Activated CD8-positive, alpha-beta T cell treated with anti-CD3 and anti-CD28 coated beads, Interleukin-2, amount 10 ng/mL, durations not matched to agents 7 days and 5 days (primary cell): ENCODE measurements at places on chromosomes 5 and 9. TPM values are rescaled to one million over a fixed set of nuclear protein-coding genes. Genes with fewer than 3 reads are reported as not detected.

DNA sequence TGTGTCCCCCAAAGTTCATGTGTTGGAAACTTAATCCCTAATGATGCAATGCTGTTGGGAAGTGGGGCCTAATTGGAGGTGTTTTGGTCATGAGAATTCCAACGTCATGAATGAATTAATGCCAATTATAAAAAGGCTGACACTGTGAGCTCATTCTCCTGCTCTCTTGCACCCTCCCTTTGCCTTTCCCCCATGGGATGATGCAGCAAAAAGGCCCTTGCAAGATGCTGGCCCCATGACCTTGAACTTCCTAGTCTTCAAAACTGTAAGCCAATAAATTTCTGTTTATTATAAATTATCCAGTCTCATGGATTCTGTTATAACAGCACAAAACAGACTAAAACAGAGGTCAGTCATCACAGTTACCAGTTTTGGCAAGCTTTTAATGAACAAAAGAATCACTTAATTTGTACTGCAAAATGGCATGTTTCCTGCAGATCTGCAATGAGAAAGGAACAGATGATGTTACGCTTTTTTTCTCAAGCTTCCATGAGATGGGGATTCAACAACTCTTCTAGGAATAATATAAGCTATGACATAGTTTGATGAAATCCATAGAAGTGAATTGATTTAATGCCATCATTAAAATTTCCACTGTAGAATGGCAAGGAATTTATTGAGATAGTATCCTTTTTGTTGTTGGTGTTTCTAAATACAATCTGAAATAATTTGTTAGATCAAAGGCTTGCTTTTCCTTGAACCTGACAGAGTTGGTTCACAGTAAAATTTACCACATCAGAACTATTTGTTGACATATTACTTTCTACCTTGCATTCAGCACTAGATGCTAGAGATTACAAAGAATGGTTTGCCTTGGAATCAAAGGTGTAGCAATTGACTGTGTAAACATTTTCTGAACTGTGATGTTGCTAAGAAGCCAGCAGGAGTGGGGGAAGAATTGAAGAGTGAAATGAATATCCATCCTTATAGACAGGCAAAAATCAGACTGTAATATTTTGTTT is 29.3 kb upstream of the RFK start:
- H3K27me3 ChIP-seq = no peaks in the 10 kb centered on the region
- DNase-seq = no peak
- peak overlapping the region; percentile 17 for H3K27ac ChIP-seq
- no peaks in the 10 kb centered on the region for H3K36me3 ChIP-seq
- peaks cover 15% of the 10 kb centered on the region for H3K4me1 ChIP-seq

GRCh38 chr5:11904265-11904906 is at the start of gene CTNND2:
Gene CTNND2, minus strand, starts transcription at chr5:11904446. Its CDS starts 593 bp downstream, at chr5:11903853.
- H3K27ac ChIP-seq = no peak within 1 kb of the TSS
- H3K4me3 ChIP-seq = no peak within 1 kb of the TSS
- H3K4me1 ChIP-seq = peaks cover 2% of the 10 kb centered on the region
- peaks cover 31% of the 10 kb centered on the region for H3K27me3 ChIP-seq
- no peaks in the 10 kb centered on the region for H3K36me3 ChIP-seq
- DNase-seq = no peak

APC gene
- 24.5 TPM for total RNA-seq

DNA sequence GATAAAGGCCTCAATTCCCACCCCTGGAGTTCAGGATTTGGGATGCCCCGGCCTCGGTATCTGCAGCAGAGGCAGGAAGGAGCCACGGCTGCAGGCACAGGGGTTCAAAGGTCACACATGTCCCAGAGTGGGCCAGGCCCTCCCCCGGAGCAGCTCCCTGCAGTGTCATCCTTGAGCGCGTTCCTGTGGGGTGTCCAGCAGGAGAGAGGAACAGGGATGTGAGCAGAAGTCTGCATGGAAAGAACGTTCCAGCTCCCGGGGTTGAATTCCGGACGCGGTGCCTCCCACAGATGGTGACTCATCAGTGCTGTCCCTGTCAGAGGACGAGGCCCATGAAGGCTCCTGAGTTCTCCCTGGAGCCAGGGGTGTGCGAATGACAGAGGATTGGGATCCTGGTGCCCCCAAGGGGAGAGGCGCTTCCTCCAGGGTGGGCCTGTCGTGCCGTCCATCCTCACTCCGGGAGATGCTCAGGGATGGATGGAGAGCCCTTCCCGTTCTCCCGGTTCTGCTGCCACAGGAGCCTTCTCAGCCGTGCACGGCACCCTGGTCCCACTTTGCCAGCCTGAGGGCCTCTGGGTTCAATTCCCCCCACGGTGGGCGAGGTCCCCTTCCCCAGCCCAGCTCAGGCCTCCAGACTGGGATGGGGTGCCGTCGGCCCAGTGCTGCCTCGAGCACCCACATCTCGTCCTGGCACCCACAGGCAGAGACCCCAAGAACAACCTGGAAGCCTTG is 3.1 kb downstream of the LCN1 start:
- H3K4me3 ChIP-seq = no peak overlapping the region
- no peaks in the 10 kb centered on the region for H3K36me3 ChIP-seq
- no peak for DNase-seq
- no peak overlapping the region for H3K27ac ChIP-seq

DAB2 gene
- not detected for total RNA-seq

DNA sequence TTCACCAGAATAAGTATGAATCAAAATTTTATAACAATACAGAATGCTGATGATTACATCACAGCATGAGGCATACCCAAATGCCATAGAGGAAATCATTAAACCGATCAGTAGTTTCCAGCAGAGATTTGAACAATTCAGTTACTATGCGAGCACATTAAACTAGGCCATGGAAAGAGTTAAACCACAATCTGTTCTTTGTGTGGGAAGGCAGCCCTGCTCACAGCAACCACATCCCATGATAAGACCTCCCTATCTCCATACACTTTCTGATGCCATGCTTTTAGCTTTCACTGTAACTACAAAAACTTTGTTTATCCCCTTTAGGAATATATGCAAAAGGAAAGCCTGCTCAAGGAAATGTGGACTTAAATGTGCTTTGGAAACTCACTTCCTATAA is 4.5 kb downstream of the NFIB start:
- no peak overlapping the region for H3K27ac ChIP-seq
- H3K4me3 ChIP-seq = no peak overlapping the region
- DNase-seq = no peak
- H3K36me3 ChIP-seq = peaks cover 4% of the 10 kb centered on the region

DNA sequence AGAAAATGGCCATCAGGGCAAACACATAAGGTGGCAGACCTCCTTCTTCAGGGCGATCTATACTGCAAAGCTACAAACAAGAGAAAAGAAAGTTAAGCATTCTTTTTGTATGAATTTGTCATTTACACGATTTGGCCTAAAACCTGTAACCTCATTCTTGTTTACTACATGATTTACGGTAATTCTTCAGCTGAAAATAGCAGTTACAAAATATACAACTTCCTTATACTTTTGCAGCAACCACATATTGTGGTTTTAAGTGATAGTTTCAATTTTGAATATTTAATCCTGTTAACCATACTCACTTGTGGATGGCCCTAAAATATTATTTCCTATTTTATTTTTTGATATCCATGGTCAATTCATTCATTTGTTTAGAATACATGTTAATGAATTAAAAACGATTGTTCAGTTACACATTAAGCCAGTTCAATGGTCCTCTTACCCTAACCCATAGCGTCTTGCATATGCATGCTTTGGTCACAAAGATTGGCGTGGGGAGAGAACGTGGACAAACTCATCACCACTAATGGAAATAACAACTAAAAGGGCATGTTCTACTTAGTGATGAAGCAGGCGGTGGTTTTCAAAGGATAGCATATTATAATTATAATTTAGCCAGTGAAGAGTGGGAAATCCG is 16.6 kb downstream of the TUT7 start:
- H3K4me3 ChIP-seq = peak overlapping the region; percentile 76
- no peaks in the 10 kb centered on the region for H3K27me3 ChIP-seq
- no peak for DNase-seq
- peak overlapping the region; percentile 90 for H3K27ac ChIP-seq
- H3K36me3 ChIP-seq = peaks cover 75% of the 10 kb centered on the region

- no peak for DNase-seq
- H3K4me1 ChIP-seq = no peaks in the 10 kb centered on the region
- peaks cover 75% of the 10 kb centered on the region for H3K36me3 ChIP-seq
- no peak overlapping the region for H3K27ac ChIP-seq
- H3K27me3 ChIP-seq = no peaks in the 10 kb centered on the region
- no peak overlapping the region for H3K4me3 ChIP-seq
Observed at GRCh38 chr9:92245005-92245797, 48.3 kb downstream of the IARS1 start.

NIM1K gene
- total RNA-seq = 0.50 TPM

- H3K4me1 ChIP-seq = no peaks in the 10 kb centered on the region
- no peak overlapping the region for H3K4me3 ChIP-seq
- no peaks in the 10 kb centered on the region for H3K27me3 ChIP-seq
- H3K36me3 ChIP-seq = no peaks in the 10 kb centered on the region
Observed at GRCh38 chr5:168883281-168883741, 304.1 kb upstream of the PANK3 start.

GRCh38 chr9:95438561-95439357 is 78.0 kb downstream of the PTCH1 start:
- no peaks in the 10 kb centered on the region for H3K4me1 ChIP-seq
- DNase-seq = no peak
- H3K27me3 ChIP-seq = peaks cover 24% of the 10 kb centered on the region
- no peak overlapping the region for H3K4me3 ChIP-seq

TPPP gene
- total RNA-seq = 0.08 TPM

DNA sequence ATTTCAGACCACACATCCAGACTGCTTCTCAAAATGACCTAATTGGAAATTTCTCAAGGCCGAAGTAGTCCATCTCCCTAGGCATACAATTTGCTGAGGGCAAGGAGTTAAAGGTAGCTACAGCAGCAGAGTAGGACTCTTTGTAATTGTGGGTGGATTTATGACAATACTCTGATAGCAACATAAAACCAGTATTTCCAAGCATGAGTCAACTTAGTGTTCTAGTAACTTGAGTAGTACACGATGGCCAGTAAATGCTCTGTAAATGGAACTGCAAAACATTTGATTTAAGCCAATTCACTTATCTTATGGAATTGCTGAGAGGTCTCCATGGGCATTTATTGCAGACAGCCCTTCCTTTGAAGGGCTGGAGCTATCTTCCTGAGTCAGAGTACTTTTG is 352.2 kb downstream of the PLK2 start:
- no peaks in the 10 kb centered on the region for H3K36me3 ChIP-seq
- no peak for DNase-seq
- no peaks in the 10 kb centered on the region for H3K27me3 ChIP-seq
- H3K4me1 ChIP-seq = no peaks in the 10 kb centered on the region
- H3K4me3 ChIP-seq = no peak overlapping the region

- H3K4me1 ChIP-seq = no peaks in the 10 kb centered on the region
- H3K27me3 ChIP-seq = peaks cover 19% of the 10 kb centered on the region
- H3K27ac ChIP-seq = no peak overlapping the region
- DNase-seq = no peak
Observed at GRCh38 chr5:135269931-135270421, 129.1 kb downstream of the MACROH2A1 start.

SEMA5A gene
- not detected for total RNA-seq

DNA sequence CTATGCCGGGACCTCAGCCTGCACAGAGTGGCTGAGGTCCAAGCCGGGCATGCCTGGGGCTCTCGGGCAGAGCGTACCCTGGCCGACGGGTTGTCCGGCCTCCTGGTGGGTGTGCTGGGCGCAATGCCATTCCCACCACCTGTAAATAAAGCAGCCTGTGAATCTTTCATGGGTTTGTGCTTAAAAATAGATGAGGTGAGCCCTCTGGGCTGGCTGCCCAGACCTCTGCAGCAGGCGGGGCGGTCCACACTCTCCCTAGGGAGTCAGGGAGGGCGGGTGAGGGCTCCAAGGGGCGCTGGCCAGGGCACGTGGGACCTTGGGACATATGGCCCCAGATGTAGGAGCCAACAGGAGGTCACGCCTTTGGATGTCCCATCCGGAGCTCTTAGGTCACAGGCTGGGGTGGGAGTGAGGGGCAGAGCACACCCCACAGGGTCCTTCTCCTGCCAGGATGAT is 3.6 kb upstream of the AGPAT2 start:
- peaks cover 7% of the 10 kb centered on the region for H3K4me1 ChIP-seq
- H3K4me3 ChIP-seq = no peak overlapping the region
- no peak overlapping the region for H3K27ac ChIP-seq
- peaks cover 6% of the 10 kb centered on the region for H3K27me3 ChIP-seq

CARTPT gene
- not detected for total RNA-seq

MAMDC2 gene
- not detected for total RNA-seq

DNA sequence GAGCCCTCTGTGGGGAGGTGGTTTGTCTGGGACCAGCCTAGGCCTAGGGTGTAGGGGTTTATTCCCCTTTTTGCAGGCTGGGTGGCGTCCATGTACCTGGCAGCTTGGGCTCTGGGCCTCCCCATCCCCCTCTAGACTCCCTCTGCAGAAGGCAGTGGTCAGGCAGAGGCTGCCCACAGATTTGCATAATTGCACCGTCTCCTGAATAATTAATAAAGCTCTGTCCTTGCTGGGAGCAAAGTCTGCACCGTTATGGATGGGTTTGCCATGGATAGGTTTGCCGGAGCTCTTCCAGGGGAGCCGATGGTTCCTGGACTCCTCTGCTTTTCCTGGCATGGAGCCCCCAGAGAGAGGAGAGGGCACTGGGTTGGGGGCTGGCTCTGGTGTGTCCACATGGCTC is 60.4 kb downstream of the DAB2IP start:
- H3K27me3 ChIP-seq = no peaks in the 10 kb centered on the region
- H3K36me3 ChIP-seq = no peaks in the 10 kb centered on the region
- no peak for DNase-seq
- H3K4me3 ChIP-seq = no peak overlapping the region
- H3K4me1 ChIP-seq = peaks cover 22% of the 10 kb centered on the region

OSMR gene
- 0.05 TPM for total RNA-seq

- no peak overlapping the region for H3K27ac ChIP-seq
- no peaks in the 10 kb centered on the region for H3K4me1 ChIP-seq
- H3K27me3 ChIP-seq = no peaks in the 10 kb centered on the region
- no peaks in the 10 kb centered on the region for H3K36me3 ChIP-seq
Observed at GRCh38 chr9:77521091-77521490, 127.0 kb downstream of the GNA14 start.

- peaks cover 5% of the 10 kb centered on the region for H3K36me3 ChIP-seq
- H3K4me3 ChIP-seq = no peak overlapping the region
- H3K27me3 ChIP-seq = peaks cover 7% of the 10 kb centered on the region
- peaks cover 19% of the 10 kb centered on the region for H3K4me1 ChIP-seq
- H3K27ac ChIP-seq = no peak overlapping the region
Observed at GRCh38 chr9:104088416-104088815, 5.7 kb upstream of the SMC2 start.

- peak overlapping the region; percentile 99 for H3K27ac ChIP-seq
- H3K27me3 ChIP-seq = peaks cover 3% of the 10 kb centered on the region
- H3K4me1 ChIP-seq = peaks cover 56% of the 10 kb centered on the region
Observed at GRCh38 chr9:133375116-133375723, 640 bp downstream of the SURF4 start.

PCDHGA2 gene
- total RNA-seq = not detected
